ENCODE measurements at places on chromosomes 3 and 15.

- DNase-seq: peak; percentile 20
Measured at GRCh38 chr15:40511093-40511471, 40.3 kb downstream of the CHST14 start.

- no peak for DNase-seq
Measured at GRCh38 chr3:107965136-107965655, 125.6 kb downstream of the CD47 start.

GRCh38 chr3:77606372-77606771 is 566.5 kb downstream of the ROBO2 start:
- DNase-seq: no peak

- no peak for DNase-seq
Measured at GRCh38 chr3:134617608-134618477, 33.0 kb downstream of the KY start.

DNA sequence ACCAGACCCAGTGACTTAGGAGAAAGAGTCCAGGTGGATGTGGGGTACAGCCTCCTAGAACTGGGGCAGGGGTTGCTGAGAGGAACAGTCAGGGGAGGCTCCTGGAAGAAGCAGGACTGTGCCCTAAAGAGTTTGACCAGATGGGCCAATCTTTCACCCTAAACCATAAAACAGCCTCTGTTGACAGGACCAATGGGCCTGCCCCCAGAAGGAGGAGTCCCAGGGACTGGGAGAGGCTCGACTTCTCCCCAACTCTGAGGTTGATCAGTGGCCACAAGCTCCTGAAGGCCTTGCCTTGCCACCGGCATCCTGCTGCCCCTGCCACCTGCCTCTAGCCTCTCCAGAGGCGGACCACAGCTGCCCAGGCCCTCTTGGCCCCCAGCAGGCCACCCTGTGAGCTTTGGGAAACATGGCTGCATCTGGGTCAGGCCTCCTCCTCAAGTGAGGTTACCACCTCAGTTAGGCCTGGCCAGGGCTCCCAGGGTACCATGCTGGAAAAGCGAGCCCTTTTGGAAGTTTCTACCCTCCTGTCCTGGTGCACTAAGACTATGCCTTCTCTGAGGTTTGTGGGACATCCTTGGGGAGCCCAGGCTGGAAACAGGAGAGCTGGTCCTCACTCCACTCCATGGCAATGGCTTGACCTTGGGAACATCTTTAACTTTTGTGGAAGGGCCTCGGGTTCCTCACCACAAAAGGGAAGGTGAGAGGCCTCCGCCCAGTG is 2.8 kb downstream of the VIPR1 start:
- DNase-seq: no peak

DNA sequence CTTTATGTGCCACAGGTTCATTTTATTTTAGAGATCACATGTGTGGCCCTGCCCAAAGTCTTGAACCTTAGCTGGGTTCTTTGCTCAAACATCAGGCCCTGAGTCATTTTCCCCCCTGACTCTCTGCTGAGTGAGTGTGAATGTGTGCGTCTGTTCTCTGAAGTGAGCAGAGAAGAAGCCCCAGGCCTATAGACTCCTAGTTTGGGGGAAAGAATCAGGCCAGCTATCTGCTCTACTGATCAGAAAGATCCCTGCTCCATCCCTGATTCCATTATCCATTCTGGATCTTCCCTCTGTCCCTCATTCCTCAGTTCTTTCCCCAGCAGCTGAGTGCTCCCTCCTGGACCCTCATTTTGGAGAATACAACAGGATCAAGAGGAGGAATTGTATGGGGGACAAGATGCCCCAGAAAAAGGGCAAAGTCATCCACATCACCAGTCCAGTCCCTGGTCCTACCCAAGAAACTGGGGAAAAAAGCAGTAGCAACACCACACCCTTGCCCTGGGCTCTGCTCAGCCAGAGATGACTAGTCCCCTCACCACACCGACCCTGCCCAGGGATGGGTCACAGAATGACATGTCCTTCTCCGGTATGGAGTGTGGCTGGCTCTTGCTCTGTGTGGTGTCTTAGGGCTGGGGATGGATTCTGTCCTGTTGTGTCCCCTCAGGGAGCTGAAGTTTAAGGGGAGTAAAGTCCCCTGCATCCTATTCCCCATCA is 3.2 kb downstream of the DUOX1 start:
- DNase-seq: no peak
